Panc1 (cell line): ENCODE measurements at places on chromosomes 7 and 10. TPM values are rescaled to one million over a fixed set of nuclear protein-coding genes. Genes with fewer than 3 reads are reported as not detected.

OPALIN gene
- not detected for total RNA-seq

GRCh38 chr10:380313-380940 lies 245.2 kb downstream of the ZMYND11 start:
- no peak for DNase-seq

DNA sequence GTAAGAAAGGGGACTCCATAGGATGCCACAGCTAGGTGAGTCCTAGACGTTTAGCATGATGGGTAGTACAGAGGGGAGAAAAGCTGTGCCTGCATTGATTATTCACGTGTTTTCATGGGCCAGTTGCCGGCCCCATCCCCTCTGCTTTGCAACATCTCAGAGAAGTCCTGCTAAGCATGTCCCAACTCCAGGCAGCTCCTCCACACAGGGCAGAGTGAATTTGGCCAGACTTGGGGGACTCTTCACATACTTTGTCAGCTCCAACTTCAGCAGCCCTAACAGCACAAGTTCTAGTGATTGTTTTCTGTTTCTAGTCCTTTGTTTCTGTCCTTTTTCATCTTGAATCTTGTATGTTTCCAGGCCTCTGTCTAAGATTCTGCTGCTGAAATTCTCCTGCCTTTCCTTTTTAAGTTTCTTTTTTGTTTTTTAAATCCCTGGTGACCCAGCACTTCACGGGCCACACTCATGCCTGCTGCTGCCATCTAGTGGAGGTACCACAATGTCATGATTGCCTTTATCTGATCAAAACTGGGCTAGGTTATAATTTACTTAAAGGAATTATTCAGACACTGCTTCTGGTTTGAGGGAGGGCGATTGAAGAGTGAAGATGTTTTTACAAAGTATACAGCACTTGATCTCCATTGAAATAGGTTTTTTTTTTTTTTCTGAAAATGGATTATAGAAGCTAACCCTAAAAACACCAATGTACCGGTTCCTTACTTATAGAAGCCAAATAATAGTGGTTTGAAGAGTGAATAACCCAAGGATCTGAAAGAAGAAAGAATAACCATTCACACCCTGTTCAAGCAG lies 276.9 kb downstream of the CSTF2T start:
- peak; percentile 12 for DNase-seq

GRCh38 chr7:143285806-143286521 lies 1.2 kb downstream of the TMEM139 start:
- no peak for DNase-seq

DNA sequence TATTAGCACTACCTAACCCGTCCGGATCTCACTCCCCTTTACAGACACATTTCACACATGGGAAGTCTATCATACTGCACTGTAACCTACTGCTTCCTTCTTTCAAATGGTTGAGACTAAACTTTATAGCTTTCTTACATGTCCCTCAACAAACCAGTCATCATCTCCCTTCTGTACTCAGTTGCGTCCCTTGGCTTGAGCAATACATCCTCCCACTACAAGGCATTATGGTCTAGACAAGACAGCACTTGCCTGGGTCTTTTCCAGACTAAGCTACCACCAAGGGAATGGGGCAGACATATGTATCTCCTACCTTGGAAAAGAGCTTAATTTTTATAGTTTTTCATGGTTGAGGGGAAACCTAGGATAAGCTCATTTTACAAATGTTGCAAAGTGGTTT lies 575.2 kb downstream of the KCNMA1 start:
- DNase-seq = no peak

DNA sequence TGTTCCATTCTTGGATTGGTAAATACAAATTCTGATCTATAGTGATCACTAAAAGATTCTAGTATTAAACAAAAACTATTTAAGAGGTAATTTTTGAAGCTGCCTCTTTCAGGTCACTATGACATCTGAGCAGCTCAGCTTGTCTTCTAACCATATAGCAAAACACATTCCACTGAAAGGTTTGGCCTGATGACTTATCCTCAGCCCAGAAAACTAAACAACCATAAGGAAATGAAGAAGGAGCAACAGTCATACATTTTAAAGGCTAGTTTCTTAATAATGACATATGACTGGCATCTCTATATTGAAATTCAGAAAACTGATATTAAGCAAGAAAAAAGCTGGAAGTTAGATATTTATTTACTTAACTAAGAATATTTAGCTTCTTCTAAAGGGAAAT lies 24.6 kb downstream of the NT5C2 start:
- no peak for DNase-seq

DNA sequence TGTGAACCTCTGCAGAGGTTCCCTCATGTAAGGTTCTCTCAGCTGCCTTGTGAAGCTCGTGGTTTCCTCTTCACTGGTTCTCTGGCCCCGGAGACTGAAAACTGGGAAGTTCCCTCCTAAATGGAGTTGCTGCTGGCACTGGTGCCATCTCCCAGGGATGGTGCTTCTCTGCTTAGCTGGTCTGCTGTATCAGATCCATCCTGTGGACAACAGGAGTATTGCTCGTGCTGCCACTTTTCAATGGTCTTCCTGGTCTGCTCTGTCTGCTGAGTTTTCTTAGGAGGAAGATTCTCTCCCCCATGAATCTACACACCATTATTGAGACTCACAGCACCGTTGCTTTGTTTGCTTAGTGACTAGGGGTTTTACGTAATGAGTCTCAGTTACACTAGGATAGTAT lies 247.8 kb downstream of the OTUD1 start:
- no peak for DNase-seq

DNA sequence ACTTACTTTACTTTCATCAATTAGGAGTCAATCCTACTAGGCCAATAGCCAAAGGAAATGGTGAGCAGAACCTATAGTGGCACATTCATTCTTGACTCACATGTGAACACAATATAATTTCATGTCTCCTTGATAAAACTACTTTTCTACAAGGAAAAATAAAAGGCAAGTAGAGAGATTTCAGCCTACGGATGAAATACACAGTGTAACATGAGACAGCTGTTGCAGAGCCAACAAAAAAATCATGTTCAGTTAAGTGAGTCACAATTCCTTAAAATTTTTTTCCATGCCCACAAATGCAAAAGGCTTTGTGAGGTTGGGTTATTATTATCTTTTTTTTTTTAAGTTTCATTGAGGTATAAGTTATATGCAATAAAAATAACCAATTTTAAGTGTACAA lies 54.8 kb downstream of the GPR141 start:
- DNase-seq = no peak

DNA sequence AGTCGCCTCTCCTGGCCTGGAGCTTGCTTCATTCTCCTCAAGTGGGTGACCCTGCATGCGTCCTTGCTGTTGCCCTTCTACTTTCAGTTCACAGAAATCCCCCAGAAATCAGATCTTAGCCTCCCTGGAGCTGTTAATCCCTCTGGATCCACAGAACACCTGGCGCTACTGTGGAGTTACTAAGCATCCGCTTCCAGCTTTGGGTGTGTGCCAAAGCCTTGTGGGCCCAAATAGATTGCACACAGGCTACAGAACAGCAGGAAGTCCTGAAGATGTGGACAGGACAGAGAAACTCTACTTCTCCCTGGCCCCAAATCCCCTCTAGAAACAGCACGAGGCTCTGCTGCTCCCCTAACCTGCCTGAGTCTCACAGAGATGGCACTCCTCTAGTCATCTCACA lies 36.6 kb upstream of the PDLIM1 start:
- no peak for DNase-seq

DNA sequence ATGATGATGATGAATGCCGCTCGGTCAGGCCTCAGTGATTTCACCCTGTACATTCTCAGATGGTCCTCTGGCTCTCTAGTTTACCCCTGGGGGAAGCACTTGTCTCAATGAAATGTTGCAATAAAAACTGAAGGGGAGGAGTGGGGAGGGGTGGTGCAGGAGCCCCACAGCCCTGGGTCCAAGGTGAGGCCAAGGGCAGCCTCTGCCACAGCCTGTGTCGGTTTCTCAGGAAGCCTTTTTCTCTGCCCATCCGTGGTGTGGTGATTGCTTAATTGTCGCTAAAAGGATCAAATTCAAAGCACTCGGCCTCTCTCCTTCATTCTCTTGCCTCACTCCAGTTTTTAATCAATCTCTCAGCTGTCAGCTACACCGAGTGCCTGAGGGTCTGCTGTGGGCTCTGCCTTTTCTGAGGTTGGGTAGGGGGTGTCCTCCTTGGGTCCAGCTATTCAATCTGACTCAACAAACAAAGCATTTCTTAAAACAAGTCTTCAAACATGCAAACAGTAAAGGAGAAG lies 39.1 kb upstream of the HSPA12A start:
- no peak for DNase-seq

NODAL gene
- total RNA-seq = not detected

DNA sequence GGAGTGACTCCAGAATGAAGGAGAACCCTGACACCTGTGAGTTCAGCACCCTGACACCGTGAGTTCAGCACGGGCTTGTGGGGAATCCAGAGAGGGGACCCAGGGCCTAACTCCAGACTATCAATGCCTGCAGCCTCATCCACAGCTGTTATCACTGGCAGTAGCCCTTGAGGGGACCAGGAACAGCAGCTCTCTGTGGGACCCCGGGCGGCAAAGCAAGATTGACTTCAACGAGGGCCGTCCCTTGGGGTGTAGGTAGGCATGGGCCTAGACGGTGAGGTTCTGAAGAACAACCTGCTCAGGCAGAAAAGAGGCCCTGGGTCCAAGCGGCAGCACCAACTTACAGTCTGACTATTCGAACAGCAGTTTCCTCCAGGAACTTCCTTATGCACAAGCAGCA lies 8.9 kb downstream of the GRID1 start:
- DNase-seq = no peak

DNA sequence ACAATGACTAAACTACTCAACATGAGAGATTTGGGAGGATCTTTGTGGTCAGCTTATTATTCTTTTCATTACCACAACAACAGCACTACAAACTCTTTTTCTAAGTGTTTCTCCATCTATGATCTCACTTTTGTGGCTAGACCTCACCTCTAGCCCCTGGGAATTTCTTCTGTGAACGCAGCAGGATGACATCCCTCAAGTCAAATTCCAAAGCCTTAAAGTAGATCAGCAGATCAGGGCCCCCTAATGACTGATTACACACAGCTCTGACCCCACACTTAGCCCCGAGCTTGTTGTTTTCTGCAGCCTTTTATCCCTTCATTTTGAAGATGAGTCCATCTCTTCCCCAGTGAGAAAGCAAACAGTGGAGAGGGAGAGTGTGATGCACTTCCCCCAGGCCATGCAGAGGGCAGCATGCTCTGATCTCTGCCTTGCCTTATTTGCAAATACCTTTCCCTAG lies 27.3 kb downstream of the TFAM start:
- no peak for DNase-seq

GRCh38 chr10:61793760-61794703 lies 107.5 kb upstream of the ARID5B start:
- no peak for DNase-seq

DNA sequence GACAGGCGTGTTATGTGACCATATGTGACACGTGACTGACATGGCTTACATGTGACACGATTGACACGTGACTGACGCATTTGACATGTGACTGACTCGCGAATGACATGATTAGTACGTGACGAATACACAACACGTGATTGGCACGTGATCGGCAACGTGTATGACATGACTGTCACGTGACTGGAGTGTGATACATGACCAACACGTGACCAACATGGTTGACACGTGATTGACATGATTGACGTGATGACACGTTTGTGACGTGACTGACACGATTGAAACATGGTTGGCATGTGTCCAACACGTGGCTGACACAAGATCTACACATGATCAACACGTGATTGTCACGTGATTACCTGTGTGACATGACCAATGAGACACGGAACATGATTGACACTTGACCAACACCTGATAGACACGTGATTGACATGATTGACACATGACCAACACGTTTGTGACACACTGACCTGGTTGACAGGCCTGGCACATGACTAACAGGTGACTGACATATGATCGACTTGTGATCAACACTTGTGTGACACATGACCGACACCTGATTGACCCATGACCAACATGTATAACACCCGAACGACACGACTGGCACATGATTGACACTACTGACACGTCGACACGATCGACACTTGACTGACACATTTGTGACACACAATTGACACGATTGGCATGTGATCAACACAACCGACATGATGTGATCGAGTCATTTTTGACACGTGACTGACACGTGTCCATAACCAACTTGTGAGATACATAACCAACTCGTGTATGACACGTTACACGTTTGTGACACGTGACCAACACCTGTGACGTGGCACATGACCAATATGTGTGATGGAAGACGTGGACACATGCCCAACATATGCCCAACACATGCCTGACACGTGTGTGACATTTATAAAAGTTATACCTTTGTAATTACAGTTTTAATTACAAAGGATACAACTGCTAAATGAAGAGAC lies 21.1 kb downstream of the CRPPA start:
- no peak for DNase-seq

DNA sequence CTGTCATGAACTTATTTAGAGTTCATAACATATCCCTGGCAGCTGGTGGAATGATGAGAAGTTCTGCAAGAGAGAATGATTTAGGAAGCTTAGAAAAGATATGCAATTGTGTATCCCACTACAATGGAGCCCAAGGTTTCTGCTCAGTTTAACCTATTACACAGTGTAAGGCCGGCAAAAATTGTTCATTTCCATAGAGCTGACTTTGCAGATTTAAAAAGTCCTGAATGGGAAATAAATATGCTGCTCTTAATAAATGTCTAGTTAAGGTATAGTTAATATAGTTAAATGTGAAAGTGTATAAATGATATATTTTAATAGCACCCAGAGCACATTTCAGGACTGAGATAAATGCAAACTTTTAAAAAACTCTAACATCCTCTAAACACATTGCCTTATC lies 149.9 kb downstream of the EVX1 start:
- no peak for DNase-seq

OR2A5 gene
- total RNA-seq = not detected

- peak; percentile 60 for DNase-seq
These were observed 86.1 kb upstream of the DNAJB6 start for GRCh38 chr7:157250605-157251228.

CYP17A1 gene
- 2.1 TPM for total RNA-seq

TAS2R41 gene
- total RNA-seq = not detected

DNA sequence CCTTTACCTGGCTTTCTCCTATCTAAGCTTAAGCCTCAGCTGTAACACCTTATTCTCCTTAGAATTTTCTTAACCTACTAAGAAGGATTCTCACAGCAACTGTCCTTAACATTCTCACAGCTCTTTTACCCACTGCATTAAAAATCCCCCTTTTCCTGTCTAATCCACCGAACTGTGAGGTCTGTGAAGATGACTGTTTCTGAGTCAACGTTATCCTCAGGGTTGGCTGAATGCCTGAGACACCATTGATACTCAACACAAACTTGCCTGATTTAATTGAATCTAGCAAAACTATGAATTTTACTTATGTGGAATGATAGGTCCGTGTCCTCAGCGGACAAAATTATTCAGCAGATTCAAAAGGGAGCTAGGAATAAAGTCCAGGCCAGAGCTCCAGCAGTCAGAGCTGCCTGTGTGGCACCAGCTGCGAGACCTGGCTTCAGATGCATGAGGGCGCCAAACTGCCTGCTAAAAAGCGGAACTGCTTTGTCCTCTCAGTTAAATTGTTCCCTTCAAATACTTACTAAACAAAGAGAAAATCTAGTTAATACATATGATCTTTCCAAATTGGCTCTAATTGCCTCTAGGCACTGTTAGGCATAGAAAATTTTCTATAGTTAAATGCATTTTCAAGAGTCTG lies 33.4 kb upstream of the VWDE start:
- no peak for DNase-seq

TMEM139 gene
- 2.0 TPM for total RNA-seq

GRCh38 chr7:68166525-68166924 lies 1169.9 kb downstream of the TYW1 start:
- DNase-seq = no peak
